ENCODE measurements at places on chromosomes 7 and 10. TPM values are rescaled to one million over a fixed set of nuclear protein-coding genes. Genes with fewer than 3 reads are reported as not detected.

The RPEL1 gene
- polyA plus RNA-seq: 0.20 TPM

The ABCB1 gene
- 2.9 TPM for polyA plus RNA-seq

The ZMYND11 gene
- polyA plus RNA-seq: 76.0 TPM

The NEUROG3 gene
- not detected for polyA plus RNA-seq

The OPALIN gene
- polyA plus RNA-seq: not detected

The DOCK1 gene
- polyA plus RNA-seq: 47.2 TPM

The AFAP1L2 gene
- polyA plus RNA-seq: 0.05 TPM

The CCDC172 gene
- polyA plus RNA-seq: not detected

The ADRA2A gene
- polyA plus RNA-seq: not detected

The SPOCK2 gene
- 0.02 TPM for polyA plus RNA-seq

The MRPS33 gene
- polyA plus RNA-seq: 80.1 TPM
